ENCODE measurements at places on chromosomes 16 and 17.

DNA sequence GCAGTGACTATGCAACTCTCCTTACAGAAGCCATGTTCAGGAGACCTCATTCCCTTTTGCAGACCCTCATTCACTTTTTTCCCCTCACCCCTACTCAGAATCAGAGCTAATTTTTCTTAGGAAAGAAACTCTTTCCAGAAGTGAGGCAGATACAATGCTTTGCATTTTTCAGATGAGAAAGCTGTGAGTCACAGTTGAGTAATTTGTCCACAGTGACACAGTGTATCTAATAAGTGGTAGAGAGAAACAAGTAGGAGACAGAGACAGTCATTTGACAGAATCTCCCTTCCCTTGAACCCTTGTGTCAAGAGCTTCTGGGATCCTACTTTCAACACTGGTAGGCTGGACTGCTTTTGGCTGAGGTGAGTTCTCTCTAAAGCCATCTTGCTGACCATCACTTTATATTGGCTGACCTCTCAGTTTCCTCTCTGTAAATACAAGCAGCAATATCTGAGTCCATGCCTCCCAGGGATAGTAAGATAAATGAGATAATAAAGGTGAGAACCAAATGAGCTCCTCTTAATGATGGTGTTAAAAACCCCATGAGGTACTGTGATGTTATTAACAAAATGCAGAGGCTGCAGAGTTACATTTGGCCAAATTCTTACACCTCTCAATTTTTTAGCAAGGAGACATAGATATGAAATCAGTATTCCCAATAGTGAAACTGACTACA, 130.8 kb downstream of the CA10 start:
- DNase-seq = no peak

DNA sequence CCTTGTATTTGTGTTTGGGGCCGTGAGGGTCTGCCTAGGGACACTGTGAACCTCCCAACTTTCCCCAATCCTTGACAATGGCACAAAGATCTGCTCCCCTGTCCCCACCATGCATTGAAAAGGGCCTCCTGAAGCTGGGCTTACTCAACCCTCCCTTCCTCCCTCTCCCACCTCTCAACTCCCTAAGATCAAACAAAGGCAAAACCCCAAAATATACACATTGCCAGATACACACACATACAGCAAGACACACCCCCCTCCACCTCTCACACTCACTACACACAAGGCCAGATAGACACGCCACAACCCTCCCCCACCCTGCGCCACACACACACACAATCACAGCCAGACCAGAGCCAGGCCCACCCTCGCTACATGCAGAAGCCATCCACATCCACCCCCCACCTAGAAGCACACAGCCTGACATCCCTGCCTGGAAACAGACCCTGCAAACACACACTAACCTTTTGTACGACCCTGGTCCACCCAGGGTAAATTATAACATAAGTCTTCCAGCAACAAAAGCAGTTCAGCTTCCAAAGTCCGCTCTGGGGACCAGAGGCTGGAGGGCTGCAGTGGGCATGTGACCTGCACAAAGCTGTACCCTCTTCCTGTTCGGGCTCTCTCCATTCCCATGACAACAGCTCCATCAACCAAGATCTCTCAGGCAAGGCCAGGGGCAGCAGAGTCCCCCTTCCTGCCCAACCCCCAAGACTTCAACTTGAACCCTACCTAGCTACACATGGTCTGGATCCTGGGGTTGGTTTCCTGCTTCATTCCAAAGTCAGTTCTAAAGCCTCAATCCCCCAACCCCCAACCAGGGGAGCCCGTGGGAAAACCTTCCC, 1.9 kb downstream of the PCGF2 start:
- no peak for DNase-seq

GRCh38 chr17:36675786-36676185, 74.4 kb downstream of the MRM1 start:
- DNase-seq = no peak

GRCh38 chr16:8588682-8589056, 1.6 kb downstream of the TMEM114 start:
- DNase-seq = no peak

DNA sequence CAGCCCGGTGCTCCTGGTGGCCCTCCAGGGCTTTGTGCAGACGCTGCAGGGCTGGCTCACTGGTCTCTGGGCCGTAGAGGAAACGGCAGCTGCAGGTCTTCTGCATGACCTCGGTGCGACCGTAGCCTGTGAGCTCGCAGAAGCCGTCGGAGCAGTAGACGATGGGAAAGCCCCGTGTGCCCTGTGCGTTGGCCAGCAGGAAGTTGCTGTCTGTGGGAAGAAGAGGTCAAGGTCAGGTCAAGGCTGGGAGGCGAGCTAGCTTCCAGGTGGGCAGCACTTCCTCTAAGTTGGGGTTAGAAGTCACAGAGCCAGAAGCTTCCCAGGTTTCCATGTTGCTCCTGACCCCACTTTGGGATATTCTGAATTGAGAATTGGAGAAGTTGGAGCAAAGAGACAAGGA, 2.1 kb downstream of the KCNH4 start:
- no peak for DNase-seq

DNA sequence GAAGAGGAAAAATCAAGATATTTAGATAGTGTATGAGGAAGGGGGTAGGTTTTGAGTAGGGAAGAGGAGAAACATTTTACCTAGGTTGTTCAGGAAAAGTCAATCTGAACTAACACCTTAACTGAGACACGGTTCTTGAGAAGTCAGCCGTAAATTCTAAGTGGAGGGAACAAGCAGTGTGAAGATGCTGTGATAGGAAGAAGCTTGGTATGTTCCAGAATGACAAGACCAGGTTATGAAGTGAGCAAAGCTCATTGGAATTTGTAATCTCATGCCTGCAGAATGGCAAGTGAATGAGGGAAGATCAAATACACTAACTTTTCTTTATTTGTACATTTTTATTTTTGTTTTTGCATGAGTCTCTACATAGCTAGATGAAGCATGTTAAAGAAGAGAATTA, 307.6 kb downstream of the ZFHX3 start:
- DNase-seq = no peak
